Stimulated activated CD8-positive, alpha-beta memory T cell treated with anti-CD3 and anti-CD28 coated beads, Interleukin-7, amount 100 ng/mL, for 1 hour (primary cell): ENCODE measurements at places on chromosomes 6 and 20.

DNA sequence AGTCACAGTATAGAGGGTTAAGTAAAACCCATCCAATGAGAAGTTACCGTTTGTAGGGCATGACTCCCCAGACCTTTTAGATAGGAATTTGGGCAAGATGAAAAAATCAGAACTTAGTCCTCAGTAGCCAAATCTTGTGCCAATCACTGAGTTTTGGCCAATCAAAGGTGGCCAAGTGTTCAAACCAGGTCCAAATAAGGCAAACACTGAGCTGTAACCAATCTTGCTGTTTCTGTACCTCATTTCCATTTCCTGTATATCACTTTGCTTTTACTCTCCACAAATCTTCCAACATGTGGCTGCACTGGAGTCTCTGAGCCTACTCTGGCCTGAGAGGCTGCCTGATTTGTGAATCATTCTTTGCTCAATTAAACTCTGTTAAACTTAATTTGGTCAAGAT is 81.8 kb upstream of the GPR6 start:
- no peak for DNase-seq

GRCh38 chr6:4598384-4598995 is 177.7 kb upstream of the CDYL start:
- no peak for DNase-seq

- DNase-seq: no peak
Measured at GRCh38 chr6:88111991-88112390, 54.2 kb downstream of the CNR1 start.

- DNase-seq: no peak
Measured at GRCh38 chr6:67884442-67884841, 750.6 kb upstream of the ADGRB3 start.

GRCh38 chr6:25655723-25656122 is 3.7 kb downstream of the SCGN start:
- no peak for DNase-seq

DNA sequence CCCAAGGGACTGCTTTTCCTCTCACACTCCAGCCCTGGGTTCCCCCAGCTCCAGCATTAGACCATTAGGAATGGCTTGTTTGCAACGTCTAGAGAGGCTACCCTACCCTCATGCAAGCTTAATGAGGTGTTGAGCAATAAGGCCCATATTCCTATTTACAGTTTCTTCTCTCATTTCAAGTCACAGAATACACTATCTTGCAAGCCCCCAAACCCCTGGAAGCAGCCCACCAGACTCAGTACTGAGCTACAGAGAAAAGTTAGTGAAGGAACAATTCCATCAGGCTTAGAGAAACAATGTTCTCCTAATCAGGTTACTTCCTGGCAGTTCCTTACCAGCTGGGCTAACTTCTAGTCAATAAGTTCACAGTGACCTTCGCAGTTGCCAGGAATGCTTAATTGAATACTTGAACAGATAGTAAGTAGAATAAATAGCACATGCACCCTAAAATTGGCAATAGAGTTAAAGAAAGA is 606.5 kb upstream of the NOX3 start:
- no peak for DNase-seq

DNA sequence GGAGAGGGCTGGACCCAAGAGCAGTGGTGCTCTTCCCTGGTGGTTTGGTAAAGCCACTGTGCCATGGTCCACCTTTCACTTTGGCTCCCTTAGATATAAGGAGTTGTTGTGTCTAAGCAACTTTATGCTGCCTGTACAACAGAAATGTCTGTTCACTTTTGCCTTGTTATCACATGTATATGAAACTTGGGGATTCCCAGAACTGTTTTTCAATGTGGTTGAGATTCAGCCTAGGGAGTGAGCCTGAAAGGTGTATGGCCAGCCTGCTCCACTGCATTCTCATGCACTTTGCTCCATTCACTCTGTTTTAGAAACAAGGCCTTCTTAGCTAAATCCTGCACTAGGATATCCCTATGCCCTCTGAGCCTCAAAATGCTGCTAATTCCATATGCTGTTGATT is 234.5 kb upstream of the THEMIS start:
- no peak for DNase-seq

DNA sequence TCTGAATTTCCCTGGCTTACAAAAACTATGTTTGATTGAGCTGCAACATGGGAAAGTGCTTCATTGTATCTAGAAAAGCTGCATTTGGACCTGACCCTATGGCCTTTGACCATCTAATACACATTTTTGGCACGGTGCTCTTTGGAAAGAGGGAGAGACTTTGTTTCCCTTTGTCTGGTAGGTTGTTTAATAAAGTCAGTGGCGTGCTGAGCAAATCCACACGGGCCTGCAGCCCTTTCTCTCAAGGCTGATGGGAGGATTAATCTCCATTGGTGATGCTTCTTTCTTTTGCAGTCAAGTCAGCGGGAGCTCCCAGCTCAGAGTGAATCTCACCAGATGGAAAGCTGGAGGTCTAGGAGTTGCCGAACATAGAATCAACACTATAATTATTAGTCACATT is 314.7 kb upstream of the CNR1 start:
- DNase-seq: no peak

DNA sequence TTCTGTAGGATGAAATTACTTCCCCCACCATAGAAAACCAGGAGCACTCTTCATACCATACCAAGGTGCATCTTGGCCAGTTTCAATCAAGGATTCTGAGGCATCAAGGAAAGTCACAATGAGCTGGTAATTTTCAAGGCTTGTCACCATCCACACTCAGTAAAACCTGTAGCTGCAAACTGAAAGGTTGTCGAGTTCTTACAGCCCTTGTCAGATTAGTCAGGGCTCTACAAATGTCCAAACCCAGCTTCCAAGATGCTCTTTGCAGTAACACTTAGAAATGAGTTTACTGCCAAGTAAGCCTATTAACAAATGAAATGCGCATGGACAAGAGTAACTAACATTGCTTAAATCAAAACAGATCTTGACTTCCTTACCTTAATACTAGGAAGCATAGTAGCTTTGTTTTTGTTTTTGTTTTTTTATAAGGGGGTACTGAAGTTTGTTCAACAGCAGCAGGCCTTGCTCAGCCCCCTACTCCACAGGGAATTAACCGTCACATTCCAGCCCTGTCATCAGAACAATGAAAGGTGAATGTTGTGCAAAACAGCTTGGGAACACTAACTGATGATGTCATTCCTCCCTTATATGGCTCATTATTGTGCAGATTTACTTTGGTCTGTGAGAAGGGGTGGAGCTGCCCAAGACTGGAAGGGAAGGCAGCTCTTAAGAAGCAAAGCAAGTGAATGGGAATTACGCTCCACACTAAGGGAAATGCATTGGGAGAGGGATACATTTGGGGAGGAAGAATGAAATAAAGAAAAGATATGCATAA is 49.9 kb upstream of the TMEM30A start:
- DNase-seq: no peak

GRCh38 chr20:227439-228105 is 514 bp downstream of the DEFB129 start:
- DNase-seq: no peak

GRCh38 chr6:4806337-4806725 is 30.1 kb downstream of the CDYL start:
- no peak for DNase-seq

GRCh38 chr6:80333342-80333741 is 226.9 kb downstream of the BCKDHB start:
- DNase-seq: no peak

- peak; percentile 3 for DNase-seq
Measured at GRCh38 chr6:122530440-122531046, 58.9 kb upstream of the SERINC1 start.

DNA sequence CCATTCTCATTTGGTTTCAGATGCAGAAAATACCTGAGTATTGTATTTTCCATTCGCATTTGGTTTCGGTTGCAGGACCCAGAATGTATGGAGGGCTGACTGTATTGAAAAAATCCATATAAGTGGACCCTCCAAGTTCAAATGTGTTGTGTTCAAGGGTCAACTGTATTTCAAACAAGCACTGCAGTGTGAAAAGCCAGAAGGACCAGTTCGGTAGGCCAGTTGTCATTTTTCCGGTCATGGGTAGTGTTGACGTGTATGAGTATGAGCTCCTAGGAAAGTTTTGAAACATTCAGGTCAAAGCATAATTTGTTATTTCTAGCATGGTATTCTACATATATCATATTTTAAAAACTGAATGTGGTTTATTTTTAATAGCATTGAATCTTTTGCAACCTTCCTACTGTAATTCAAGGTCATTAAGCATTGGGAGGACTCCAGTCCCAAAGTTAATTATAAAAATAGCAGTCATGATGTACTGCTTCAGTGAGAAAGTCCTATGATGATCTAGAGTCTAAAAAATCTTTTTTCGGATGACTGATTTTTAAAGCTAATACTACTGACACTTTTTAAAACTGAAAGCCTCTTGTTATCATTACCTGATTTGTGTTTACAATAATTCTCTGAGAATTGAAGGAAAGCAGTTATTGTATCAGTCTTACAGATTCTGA is 18.9 kb downstream of the NHSL1 start:
- no peak for DNase-seq

DNA sequence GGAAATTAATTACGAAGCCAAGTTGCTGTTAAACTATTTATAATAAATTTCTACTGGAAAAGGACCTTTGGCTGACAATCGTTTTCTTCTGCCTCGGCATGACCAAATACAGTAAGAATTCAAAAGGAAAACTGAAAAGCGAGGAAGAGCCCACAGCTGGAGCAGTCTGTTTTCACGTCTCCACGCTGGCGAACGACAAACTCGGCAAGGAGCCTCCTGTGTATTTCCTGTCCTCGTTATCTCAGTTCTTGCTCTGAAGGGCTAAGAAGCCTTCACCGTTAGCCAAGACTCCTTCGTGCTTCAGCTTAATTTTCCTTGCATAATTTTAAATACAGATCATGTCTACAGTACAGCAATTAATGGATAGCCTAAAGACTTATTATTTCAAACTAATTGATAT is 214.3 kb upstream of the PLCB4 start:
- no peak for DNase-seq

- DNase-seq: no peak
Measured at GRCh38 chr20:47032933-47033578, 138.4 kb downstream of the EYA2 start.

DNA sequence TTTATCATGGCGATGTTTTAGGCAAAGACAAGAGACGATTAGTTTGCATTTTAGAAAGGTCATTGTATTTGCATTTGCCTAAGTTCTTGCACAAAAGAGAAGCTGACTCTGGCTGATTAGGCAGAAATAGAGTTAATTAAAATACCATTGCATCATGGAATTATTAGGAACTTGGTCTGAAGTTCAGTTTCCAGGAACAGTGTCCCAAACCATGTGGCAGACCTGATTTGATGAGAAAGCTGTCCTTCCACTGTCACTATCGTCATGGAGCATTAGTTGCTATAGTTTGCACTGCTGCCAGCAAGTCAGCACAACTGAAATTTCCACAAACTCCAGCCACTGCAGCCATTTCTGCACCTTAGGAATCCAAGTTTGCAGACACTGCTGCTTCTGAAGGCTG is 24.3 kb upstream of the MCUR1 start:
- DNase-seq: no peak

DNA sequence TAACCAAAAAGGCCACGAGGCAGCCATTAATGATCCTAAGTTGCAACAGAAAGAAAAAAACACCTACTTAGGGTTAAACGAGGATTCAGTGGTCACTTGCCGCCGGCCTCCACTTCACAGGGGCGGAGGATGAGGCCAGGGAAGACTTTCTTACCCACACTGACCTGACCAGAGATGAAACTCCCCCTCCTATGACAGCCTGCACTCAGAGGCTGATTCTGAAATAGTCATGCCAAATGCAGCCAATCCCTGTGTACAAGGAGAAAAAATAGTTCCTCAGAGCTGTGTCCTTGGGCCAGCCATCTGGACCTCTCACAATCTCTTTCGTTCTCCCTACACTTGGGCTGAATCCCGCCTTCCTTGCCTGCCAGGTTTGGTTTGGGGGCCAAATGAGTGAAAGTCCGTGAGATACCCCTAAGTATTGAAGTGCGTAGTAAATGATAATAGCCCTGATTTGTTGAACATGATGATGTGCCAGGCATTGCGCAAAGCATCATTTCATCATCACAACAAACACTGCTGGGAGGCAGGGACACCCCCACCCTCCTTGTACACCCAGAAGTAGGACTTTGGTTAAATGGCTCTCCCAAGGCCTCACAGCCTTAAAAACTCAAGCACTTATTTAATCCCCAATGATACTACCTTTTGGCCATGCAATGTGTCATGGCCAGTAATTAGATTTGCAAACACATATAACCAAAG is 3.2 kb upstream of the IRF4 start:
- no peak for DNase-seq

GRCh38 chr6:43301081-43301870 is 3.2 kb downstream of the SLC22A7 start:
- no peak for DNase-seq

DNA sequence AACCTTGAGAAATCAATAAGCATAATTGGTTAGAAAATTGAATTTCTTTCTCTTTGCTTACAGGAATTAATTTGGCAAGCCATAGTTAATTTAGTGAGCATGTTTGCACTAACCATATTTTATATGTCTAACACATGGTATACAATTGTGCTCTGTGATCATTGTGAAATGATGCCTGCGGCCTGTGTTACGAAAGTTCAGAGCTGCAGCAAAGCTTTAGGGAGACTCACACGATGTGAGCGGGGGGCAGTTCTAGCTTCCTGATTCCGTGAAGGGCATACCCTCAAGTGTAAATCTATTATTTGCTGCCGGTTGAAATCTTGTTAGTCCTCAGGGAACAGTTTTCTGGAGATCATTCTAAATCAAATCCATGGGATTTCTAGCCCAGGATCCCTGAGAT is 25.5 kb upstream of the ADTRP start:
- no peak for DNase-seq

DNA sequence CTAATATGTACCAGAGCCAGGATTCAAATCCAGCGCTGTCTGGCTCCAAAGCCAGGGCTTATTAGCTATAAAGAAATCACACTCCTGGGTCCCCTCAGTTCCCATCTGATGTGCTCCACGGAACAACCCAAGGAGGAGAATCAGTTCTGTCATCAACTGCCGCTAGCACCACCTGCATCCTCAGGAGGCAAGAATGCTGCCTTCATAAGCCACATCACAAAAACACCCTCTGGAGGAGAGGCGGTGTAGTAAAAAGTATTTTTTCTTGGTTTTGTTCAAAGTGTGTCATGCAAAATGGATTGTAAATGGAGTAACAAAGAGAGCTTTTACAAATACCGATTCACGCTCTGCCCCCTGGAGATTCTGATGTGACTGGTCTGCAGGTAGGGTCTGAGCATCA is 57.1 kb downstream of the TNFRSF21 start:
- no peak for DNase-seq

GRCh38 chr20:31822421-31823330 is 3.5 kb downstream of the MYLK2 start:
- DNase-seq: peak; percentile 59

- no peak for DNase-seq
Measured at GRCh38 chr6:94289131-94289530, 869.8 kb upstream of the EPHA7 start.

- DNase-seq: no peak
Measured at GRCh38 chr6:36491378-36491965, 48.7 kb downstream of the KCTD20 start.
